AG09319 (cell line): ENCODE measurements at places on chromosomes 5 and 9.

GRCh38 chr5:139708877-139709581 is 60.9 kb downstream of the CXXC5 start:
- DNase-seq, result no peak

DNA sequence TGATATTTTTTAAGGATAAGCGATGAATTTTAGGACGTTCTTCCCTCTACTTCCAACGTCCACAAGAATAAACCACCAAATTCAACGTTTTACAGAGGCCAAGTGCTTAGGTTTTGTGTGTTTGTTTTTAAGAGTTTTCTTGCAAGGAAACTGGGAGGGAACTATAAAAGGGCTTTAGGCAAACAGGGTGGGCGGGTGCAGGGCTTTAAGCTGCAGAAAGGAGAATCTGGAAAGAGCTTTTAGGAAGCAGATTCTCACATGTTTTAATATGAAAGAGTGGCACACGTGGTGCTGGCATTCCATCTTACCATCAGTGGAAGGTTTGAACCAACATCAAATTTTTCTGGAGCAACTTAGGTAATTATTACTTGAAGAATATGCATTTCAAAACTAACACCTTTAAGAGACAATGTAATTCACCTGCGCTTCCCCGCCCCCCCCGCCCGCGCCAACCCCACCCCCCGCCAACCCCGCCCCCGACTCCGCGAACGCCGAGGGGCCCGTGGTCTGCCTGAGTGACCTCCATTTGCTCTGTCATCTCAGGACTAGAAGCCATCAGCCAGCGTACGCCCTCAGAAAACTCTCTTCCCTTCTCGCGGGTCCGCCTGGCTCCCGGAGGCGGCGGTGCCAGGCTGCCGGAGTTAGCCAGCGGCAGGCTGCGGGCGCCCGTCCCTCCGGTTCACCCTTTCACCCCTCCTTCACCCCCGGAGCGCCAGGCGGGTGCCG is 911 bp upstream of the PIK3R1 start:
- no peak for DNase-seq

GRCh38 chr5:21802869-21803490 is 1050.2 kb downstream of the CDH12 start:
- DNase-seq, result no peak

DNA sequence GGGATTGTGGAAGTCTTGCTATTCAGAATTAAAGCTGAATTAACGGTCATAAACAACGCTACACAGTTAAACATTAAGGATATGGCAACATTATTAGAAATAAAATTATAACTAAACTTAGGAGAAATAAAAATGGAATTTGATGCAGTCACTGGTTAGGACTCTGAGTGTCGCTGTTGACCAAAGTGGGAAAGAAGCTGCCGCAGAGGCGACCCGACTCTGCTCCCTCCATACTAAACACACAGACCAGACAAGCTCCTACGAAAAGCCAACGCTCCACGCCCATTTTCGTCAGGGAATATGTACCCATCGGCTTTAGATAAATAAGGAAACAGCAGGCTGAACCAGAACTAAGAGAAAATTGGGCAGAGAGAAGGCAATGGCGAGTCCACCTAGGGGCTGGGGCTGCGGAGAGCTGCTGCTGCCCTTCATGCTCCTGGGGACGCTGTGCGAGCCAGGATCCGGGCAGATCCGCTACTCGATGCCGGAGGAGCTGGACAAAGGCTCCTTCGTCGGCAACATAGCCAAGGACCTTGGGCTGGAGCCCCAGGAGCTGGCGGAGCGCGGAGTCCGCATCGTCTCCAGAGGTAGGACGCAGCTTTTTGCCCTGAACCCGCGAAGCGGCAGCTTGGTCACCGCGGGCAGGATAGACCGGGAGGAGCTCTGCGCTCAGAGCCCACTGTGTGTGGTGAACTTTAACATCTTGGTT is at the start of gene PCDHGA5:
Gene PCDHGA5, plus strand, starts transcription at position 211 of the 709 bp plus-strand sequence. Its CDS starts 169 bp downstream, at position 380.
- no peak for DNase-seq

DNA sequence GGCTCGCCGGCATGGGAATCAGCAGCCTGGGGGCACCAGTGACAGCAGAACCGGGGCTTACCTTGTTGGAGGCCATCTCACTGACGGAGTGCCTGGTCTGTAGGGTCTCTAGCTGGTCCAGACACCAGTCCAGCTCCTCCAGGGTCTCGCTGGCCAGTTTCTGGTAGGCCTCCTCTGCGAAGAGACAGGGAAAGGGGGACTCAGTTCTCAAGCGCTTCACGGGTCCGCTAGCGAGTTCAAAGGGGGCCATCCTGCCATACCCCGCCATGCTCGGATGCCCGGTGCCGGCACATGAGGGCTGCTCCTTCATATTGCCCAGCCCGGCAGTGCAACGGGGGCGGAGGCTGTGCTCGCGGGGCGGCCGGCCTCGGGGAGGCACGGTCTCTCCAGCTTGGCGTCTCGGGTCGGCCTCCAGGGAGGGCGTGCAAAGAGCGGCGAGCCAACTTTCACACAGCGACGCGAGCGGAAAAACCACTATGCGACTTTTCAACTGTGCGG is 456.0 kb downstream of the RAB3C start:
- no peak for DNase-seq
